ENCODE measurements at places on chromosomes 2 and 18.

DNA sequence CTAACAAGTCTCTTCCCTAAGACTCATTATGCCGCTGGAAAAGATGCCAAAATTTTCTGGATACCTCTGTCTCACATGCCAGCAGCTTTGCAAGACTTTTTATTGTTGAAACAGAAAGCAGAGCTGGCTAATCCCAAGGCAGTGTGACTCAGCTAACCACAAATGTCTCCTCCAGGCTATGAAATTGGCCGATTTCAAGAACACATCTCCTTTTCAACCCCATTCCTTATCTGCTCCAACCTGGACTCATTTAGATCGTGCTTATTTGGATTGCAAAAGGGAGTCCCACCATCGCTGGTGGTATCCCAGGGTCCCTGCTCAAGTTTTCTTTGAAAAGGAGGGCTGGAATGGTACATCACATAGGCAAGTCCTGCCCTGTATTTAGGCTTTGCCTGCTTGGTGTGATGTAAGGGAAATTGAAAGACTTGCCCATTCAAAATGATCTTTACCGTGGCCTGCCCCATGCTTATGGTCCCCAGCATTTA is 26.3 kb downstream of the DHRS9 start:
- DNase-seq: no peak

GRCh38 chr2:52536929-52537460 is 1230.6 kb upstream of the CHAC2 start:
- no peak for DNase-seq

GRCh38 chr2:174074831-174075230 is 109.7 kb upstream of the SP3 start:
- no peak for DNase-seq

DNA sequence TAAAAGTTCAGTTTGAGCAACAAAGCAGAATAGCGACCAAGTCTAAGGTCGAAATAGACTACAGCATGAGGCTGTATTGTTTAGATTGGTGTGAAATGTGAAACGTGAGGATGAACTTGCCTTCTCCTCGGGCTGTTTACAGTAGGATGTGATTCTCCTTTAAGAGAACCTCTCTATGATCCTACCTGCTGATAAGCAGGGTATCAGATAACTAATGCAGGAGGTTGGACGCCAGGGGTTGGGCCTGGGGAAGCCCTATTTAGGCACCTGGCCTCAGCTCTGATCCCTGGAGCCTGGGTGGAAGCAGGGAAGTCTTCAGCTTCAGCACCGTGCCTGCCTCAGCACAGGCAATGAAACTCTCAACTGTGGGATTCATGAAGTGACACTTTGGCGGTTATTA is 11.4 kb downstream of the CRYGD start:
- no peak for DNase-seq

- DNase-seq: no peak
These were observed 110.6 kb downstream of the NEB start for GRCh38 chr2:151623631-151624030.

DNA sequence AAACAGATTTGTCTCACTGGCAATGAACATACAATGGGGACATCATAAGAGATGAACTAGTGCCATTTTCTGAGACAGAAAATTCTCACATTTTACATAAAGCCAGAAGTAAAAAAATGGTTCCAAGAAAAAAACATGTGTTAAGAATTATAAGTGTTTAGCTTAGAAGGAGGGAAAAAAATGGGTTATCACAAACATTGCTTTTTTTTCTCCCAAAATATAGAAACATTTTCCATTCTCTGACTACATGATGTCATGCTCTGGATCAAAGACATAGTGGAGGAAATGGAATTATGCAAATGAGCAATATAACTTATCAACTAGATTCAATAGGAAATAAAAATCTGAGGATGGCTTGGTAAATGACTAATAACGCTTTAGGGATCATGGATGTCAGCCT is 49.8 kb downstream of the SPATS2L start:
- DNase-seq: no peak

DNA sequence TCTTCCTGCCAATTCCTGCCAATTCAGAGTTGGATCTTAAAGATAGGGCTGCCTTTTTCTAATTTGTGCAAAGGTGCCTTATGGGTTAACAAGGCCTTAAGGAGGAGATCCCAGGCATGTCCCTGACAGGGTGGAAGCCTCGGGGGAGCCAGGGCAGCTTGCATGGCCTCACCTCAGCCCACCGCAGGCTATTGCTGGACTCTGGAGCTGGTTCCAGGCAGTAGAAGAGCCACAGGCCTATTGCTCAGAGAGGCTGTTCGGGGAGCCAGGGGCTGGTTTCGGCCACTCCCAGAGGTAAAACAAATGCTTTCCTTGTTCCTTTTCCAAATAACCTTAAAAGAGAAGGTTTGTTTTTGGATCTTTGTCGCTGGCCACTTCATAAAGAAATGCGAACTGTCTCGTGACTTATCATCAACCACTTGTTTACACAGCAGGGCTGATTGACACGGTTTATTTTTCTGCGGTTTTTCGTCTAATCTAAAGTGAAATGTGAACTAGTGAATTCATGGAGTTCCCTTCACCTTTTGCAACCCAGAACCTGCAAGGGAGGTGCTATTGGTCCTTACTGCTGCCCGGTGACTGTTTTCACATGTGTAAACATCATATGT is 108.6 kb downstream of the APOB start:
- DNase-seq: no peak

- DNase-seq: no peak
These were observed 108.1 kb downstream of the RBM43 start for GRCh38 chr2:151153601-151154000.

DNA sequence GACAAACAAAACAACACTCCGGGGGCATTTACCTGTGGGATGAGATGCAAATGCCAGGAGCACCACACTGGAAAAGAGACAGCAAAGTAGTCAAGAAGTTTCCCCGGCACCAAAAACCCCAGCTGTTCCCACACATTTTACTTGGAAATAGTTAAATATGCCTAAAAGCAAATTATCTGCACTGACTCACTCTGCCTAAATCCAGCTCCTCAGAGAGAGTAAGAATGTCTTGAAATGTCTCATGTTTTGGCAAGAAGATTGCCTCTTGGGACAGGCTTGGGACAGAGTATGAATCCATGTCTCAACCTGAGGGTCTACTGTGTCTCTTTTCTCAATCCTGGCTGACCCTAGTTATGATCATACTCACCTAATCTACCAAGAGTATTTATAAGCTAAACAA is 87.5 kb upstream of the RIOK3 start:
- DNase-seq: no peak

GRCh38 chr2:138630164-138630563 is 128.6 kb downstream of the SPOPL start:
- DNase-seq: no peak

GRCh38 chr2:147910990-147911473 is 66.2 kb downstream of the ACVR2A start:
- DNase-seq: no peak

DNA sequence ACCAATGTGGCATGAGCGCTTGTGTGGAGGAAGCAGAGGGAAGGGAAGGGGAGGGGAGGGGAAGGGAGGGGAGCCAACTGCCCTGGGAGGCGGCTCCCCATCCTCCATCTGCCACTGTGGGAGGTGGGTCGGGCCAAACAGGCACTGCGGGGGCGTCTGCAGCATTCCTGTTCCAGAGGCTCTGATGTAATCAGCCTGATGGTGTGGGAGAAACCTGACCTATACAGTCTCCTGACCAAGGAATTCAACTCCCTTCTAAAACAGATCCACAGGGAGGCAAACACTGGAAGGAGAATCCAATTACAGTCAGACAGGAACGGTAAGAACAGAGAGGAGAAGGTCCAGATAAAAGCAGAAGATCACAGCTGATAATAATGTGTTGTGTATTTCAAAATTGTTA is 88.8 kb downstream of the CD8B2 start:
- no peak for DNase-seq

DNA sequence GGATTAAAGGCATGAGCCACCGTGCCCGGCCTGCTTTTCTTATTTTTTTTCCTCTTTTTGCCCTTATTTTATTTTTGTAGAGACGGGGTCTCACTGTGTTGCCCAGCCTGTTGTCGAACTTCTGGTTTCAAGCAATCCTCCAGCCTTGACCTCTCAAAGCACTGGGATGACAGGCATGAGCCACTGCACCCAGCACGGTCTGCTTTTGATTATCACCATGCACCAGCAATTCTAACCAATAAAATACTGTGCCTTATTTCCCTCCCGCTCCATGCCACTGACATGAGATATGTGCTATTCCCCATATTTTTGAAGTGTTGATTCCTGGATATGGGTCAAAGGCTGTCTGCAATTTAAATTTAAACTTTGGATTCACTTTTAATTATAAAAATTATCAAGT is 42.9 kb downstream of the ACYP2 start:
- no peak for DNase-seq

DNA sequence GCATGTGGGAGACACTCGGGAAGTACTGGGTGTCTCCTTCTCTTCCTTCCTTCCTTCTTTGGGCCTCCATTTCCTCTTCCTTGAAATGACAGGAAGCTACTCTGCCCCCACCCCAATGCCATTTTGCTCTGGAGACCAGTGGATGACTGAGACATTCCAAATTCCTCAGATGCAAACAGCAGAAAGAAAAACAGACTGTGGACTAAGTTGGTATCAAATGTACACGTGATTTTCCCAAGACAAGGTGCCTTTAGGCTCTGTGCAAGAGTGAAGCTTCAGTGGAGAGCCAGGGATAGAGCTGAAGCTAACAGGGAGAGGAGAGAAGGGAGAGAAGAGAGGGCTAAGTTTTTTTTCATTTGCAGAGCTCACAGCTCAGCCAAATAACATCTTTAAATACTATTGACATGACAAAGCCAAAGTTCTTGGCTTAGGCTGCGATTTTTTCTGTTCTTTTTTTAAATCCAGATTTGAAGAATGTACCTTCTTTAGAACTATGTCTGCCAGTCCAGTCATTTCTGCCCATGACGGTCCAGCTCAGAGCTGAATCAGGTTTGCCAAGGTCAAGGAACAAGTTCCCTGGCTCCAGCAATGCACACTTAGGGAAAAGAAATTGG is 84.5 kb upstream of the LCLAT1 start:
- no peak for DNase-seq

GRCh38 chr2:137929519-137929916 is 34.8 kb upstream of the HNMT start:
- no peak for DNase-seq

GRCh38 chr18:11950824-11951223 is 30.5 kb upstream of the IMPA2 start:
- DNase-seq: no peak

DNA sequence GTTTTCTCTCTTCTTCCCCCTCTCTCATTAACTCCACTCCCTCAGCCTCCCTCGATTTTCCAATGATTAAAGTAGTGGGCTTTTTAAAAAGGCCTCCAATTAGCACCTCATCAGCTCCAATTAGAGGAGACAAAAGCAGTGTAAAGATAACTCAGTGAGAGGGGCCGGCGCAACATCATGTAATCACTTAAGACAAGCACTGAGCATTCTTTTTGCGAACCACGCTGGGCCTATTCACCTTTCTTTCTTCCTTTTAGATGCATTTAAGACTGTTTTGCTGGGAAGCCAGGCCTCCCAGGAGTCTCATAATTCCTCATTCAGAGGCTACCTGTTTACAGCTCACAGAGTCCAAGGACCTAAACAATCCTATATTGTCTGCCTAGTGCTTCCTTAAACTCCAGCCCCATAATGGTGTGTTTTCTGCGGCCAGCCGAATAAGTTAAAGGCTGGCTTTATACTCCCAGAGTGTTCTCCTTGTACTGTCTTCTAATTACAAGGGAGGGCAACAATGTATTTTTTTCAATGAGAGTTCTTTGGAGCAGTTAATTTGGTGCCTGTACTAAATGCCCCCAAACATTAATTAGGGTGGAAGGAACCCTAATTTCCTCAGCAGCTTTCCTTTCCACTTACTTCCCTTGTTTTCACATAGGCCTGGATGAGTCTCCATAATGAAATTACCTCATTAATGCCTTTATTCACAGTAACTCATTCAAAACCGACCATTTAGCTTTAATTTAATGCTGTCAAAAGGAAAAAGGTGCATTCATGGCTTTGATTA is 28.0 kb upstream of the LMAN1 start:
- no peak for DNase-seq

GRCh38 chr18:42929857-42930256 is 185.6 kb downstream of the RIT2 start:
- no peak for DNase-seq

GRCh38 chr2:112644933-112645309 is 818 bp upstream of the SLC20A1 start:
- no peak for DNase-seq

GRCh38 chr2:43542285-43542933 is 53.4 kb downstream of the THADA start:
- no peak for DNase-seq

DNA sequence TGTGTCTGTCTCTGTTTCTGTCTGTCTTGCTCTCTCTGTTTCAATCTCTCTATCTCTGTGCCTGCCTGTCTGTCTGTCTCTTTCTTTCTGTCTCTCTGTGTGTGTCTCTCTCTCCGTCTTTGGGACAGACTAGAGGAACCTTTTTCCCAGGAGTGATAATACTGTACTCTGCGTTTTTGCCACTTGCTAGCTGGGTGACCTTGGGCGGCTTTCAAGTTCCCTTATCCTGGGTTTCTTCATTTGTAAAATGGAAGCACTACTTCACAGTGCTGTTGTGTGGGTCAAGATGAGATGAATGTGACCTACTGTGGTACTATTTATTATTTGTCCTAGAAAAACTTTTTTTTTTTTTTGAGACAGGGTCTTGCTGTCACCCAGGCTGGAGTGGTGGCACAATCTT is 42.4 kb downstream of the HPCAL1 start:
- no peak for DNase-seq

DNA sequence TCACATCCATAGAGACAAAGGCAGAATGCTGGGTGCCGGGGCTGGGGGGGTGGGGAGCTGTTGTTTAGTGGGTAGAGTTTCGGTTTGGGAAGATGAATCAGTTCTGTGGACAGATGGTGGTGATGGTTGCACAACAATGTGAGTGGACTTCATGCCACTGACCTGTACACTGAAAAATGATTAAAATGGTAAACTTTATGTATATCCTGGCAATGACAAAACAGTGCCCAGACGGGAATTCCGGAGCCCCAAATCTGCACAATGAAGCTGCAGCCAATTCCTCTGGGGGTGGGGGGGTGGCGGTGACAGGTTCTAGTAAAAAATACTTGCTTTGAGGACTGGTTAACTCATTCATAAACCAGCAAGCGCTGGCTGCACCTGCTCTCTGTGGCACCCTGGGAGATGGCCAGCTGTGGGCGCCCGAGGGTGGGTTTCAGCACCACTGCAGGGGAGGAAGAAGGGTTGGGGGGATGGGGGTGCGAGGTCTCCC is 81.8 kb upstream of the HPCAL1 start:
- DNase-seq: no peak

DNA sequence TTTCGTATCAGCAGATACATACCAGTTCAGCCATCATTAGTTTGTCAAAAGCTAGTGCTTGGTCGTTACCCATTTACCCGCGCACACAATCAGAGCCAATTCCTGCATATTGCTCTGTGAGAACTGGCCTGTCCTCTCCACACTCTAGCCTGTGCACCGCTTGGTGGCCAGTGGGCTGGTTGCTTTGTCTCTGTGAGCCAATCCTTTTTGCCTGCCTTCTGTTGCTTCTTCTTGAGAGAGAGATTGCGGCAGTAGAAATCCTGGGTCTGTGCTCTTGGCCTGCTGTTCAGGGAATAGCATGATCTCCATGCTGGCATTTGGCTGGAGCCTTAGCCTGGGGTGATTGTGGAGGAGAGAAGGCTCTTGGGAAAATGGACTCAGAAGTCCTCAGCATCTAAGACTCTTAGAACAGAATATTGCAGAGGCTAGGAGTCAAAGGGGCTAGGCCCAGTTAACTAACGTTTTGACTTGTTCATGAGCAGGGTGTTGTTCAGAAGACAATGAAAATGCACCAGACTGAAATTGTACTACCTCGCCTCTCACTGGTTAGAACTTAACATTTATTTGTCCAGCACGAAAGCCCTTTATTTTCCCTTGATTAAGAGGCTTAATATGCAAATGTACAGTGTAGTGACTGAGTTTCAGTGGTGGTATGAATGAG is 37.1 kb downstream of the MAP4K4 start:
- DNase-seq: no peak

All from GM12892 (cell line).